ENCODE measurements at places on chromosomes 4 and X.

DNA sequence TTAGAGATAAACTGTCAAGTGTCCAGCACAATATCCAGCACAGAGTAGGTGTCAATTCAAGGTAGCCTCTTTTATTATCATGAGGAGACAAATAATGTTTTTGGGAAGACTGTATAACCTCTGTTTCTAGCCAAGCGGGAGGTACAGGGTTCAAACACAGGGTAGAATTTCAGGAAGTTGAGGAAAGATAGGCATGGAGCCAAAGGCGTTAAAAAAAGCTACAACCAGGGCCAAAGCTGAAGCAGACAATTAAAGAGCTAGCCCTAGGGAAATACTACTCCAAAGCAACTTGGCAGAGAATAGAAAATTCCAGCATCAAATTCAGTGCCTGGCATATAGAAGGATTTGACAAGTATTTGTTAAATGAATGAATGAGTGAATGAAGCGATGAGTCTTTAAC lies 40.0 kb upstream of the CASK start:
- H3K27me3 ChIP-seq = peaks cover 6% of the 10 kb centered on the region
- DNase-seq = no peak
- H3K27ac ChIP-seq = no peak overlapping the region

- peaks cover 35% of the 10 kb centered on the region for H3K4me1 ChIP-seq
- H3K27ac ChIP-seq = no peak overlapping the region
- no peak overlapping the region for H3K4me3 ChIP-seq
- peaks cover 44% of the 10 kb centered on the region for H3K36me3 ChIP-seq
- DNase-seq = no peak
These were observed 14.6 kb downstream of the HERC3 start for GRCh38 chr4:88606832-88607231.

DNA sequence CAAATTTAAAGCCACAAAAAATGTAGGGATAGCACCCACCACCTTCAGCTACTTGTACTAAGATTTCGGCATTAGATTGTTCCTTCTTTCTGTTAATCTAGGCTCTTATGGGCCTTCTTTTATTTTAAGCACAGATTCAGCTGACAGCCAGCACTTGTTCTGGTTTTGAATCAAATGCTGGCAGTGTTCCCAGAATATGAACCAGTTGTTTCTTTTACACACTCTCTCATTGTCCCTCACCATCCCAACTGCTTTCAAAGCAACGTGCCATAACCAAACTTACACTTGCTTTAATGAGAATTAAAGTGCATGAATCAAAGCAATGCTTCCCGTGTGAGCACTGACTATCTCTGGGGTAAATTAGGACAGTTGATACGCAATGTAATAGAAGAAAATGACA lies 744.5 kb upstream of the FAM241A start:
- H3K27ac ChIP-seq = no peak overlapping the region
- H3K4me3 ChIP-seq = no peak overlapping the region
- H3K36me3 ChIP-seq = no peaks in the 10 kb centered on the region
- H3K4me1 ChIP-seq = no peaks in the 10 kb centered on the region

DNA sequence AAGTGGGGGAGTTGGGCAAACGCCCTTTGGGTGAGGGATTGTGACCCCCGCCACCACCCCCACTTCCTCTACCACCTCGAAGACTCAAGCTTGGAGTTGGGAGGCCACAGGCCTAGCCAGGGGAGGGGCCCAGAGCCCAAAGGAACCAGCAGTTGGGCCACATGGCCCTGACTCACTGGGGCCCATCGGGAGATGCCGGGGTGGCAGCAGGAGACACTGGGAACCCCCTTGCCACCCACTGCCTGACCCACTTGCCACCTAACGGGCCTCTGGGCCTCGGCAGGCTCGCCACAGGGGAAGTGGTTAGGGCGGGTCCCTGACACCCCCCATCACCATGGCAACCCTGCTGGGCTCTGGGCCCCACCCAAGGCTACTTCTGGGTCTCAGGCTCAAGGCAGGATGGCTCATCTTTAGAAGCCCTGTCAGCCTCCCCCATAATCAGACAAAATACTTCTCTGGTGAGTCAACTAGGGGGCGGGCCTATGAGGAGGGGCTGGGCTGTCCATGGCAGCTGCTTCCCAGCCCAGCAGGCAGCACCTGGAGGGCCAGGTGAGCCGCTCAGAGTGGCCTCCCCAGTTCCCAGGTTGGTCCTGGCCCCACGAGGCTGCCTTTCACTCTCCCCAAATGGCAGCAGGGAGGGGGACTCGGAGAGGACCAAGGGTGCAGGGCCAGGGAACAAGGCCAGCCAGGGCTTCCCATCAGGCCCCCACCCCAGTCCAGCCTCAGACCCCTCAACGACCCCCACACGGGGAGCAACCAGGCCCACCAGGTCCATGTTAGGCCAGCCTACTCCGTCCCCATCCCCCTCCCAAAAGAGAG lies 5.6 kb downstream of the FLNA start:
- peak overlapping the region; percentile 94 for H3K27ac ChIP-seq
- DNase-seq = peak; percentile 85
- H3K4me1 ChIP-seq = peaks cover 31% of the 10 kb centered on the region
- peak overlapping the region; percentile 93 for H3K4me3 ChIP-seq

GRCh38 chrX:17563076-17563475 lies 174.2 kb upstream of the SCML1 start:
- H3K27me3 ChIP-seq = no peaks in the 10 kb centered on the region
- DNase-seq = no peak
- H3K36me3 ChIP-seq = no peaks in the 10 kb centered on the region
- H3K4me3 ChIP-seq = no peak overlapping the region
- no peaks in the 10 kb centered on the region for H3K4me1 ChIP-seq
- no peak overlapping the region for H3K27ac ChIP-seq

- peaks cover 2% of the 10 kb centered on the region for H3K4me1 ChIP-seq
- no peaks in the 10 kb centered on the region for H3K36me3 ChIP-seq
- DNase-seq = no peak
- H3K27ac ChIP-seq = no peak overlapping the region
These were observed 163.0 kb downstream of the BTC start for GRCh38 chr4:74631338-74631737.

DNA sequence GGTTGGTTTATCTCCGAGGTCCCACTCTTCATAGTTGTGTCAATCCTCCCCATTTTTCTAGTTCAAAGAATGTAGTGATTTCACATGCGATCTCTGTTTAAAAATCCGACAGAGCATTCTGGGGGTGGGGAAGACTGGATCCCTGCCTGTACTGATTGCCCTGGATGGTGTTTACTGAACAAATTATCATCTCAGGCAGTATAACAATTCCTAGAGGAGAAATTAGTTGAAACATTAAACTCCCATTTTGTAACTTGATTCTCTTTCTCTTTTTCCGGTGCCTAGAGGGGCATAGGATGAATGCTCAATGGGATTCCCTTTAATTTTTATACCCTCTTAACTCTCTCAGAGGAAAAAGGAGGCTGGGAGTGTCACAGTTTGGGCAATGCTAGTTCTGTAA lies 10.0 kb upstream of the CWH43 start:
- no peak overlapping the region for H3K4me3 ChIP-seq
- H3K27me3 ChIP-seq = peaks cover 24% of the 10 kb centered on the region
- no peak overlapping the region for H3K27ac ChIP-seq
- no peaks in the 10 kb centered on the region for H3K36me3 ChIP-seq

DNA sequence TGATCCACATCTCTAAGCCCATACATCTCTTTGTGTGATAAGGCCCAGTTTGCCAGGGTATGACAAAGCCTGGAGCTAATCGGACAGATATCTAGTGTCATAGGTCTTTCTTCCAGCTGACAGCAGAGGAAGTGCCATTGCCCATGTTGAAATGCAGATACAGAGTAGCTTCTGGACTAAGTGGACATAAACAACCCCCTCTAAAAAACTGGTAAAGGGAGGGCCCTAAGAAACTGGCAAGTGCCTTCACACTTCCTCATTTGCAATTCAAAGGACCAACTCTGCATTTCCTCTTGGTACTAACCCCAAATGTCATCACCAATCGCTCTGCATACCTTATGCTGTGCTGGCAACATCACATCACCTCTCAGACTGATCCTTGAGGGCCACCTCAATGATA lies 20.8 kb downstream of the ARHGEF6 start:
- no peaks in the 10 kb centered on the region for H3K36me3 ChIP-seq
- H3K27me3 ChIP-seq = no peaks in the 10 kb centered on the region
- peak; percentile 4 for DNase-seq
- H3K4me3 ChIP-seq = no peak overlapping the region
- peaks cover 36% of the 10 kb centered on the region for H3K4me1 ChIP-seq

- H3K27me3 ChIP-seq = peaks cover 99% of the 10 kb centered on the region
- peaks cover 32% of the 10 kb centered on the region for H3K4me1 ChIP-seq
- peak within 1 kb of the TSS; percentile 88 for H3K27ac ChIP-seq
These were observed at the start of gene PDGFRA for GRCh38 chr4:54228961-54229501. Gene PDGFRA (plus strand): TSS chr4:54229293. CDS start chr4:54258769, 29,476 bp downstream.

DNA sequence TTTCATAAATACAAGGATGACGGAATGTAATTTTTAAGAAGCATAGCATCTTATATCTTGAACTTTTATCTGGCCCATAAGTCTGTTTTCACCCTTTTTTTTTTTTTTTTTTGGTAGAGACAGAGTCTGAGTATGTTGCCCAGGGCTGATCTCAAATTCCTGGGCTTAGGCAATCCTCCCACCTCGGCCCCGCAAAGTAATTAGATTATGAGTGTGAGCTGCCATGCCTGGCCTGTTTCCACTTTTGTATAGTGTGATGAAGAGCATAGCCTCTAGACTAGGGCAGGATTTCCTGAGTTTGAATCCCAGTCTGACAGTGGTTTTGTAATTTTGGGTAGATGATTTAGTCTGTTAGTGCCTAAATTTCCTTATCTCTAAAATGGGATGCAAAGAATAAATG lies 11.0 kb downstream of the STIM2 start:
- no peaks in the 10 kb centered on the region for H3K27me3 ChIP-seq
- no peak overlapping the region for H3K27ac ChIP-seq
- H3K36me3 ChIP-seq = peaks cover 15% of the 10 kb centered on the region
- H3K4me3 ChIP-seq = no peak overlapping the region
- H3K4me1 ChIP-seq = peaks cover 80% of the 10 kb centered on the region

DNA sequence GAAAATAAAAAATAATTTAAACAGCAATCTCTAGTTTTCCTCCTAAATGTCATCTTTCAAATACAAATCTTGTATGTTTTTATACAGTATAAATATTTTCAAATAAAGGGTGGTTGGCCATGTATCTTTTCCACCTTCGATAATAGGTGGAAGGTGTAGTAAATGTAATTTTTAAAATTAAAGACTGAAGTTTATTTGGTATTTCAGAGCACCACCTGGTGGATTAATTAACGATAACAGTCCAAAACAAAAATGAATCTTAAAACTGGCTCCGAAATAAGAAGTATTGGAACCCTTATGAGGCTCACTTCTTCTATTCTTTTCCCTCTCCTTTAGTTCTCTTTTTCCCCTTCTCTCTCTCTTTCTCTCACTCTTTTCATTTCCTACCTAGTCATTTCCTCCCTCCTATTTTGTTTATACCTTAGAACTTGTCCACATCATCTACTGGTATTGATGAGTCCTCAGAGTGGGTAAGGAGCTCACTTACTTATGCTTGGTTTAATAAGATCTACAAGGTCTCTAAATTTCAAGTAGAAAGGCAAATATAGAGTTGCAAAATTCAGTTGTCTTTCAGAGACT lies 82.9 kb upstream of the EXOC1L start:
- H3K4me3 ChIP-seq = no peak overlapping the region
- no peaks in the 10 kb centered on the region for H3K36me3 ChIP-seq
- no peak overlapping the region for H3K27ac ChIP-seq
- H3K27me3 ChIP-seq = peaks cover 17% of the 10 kb centered on the region
- DNase-seq = no peak
- no peaks in the 10 kb centered on the region for H3K4me1 ChIP-seq
